Cerebellum (tissue), 4 donors: ENCODE measurements at places on chromosomes 2 and 18. TPM values are rescaled to one million over a fixed set of nuclear protein-coding genes. Genes with fewer than 3 reads are reported as not detected.

DNA sequence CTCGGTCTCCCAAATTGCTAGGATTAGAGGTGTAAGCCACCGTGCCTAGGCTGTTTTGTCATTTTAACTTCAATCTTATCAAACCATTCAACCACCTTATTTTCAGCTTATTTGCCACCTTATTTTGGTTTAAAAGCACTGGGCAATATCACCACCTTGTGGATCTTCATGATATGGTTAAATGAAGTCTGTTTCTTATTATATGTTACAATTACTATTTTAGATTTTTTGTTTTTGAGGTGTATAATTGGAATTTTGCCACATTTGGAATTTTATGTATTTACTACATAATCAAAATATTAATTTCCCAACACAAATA is 43.8 kb upstream of the SCN9A start:
- no peak for DNase-seq

- DNase-seq = no peak
Measured at GRCh38 chr2:197847651-197848401, 43.4 kb downstream of the PLCL1 start.

DNA sequence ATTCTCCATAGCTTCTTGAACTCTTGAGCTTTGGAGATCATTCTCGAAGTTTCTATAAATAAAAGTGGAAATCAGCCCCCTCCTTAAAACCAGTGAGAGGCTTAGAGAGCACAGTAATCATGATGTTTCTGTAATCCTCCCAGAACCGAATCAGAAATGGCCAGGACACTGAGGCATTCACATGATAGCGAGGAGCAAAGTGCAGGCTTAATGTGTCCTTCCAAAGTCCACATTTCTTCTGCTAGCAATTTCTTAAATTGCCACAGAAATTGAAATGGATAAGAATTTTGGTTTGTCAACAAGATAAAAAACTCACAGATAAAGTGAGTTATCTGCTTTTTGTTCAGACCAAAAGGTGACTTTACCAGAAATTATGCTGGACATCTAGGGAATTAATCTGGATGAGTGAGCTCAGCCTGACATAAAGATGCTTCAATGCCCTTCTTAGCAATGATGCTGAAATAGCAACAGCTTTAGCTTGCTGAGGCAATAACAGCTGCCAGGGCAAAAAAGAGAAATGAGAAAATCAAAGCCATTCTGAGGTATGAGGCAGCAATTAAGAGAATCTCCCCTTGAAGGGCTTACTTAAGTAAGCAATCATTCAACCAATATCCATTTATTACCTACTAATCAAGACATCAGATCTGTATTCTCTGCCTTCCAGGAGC is 82.4 kb upstream of the PHLPP1 start:
- no peak for DNase-seq

DNA sequence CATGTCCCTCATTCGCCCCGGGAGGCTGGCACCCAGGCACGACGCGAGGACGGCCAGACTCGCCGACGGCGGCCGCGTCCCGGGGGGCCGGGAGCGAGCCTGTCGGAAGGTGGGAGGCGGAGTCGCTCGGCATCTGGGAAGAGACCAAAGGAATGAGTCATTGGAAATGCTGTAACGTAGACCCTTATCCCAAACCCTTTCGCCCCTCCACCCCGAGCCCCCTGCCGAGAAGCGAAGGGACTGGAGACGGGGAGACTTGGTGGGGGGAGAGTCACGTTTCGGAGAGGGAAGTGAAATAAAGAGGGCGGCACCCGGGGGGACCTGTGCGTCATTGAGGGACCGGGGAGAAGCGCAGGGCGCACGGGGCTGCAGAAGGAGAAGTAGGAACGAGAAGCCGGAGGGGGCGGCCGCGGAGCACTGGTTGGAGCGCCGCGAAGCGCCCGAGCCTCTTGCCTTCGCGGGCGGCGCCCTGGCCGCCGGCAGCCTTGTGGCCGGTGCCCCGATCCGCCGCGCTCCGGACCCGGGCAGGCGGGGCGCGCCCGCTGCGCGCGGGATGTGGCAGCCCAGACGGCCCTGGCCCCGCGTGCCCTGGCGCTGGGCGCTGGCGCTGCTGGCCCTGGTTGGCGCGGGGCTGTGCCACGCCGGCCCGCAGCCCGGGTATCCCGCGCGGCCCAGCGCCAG is at the start of gene EMILIN2:
EMILIN2 (plus strand) TSS at position 371 of the 681 bp plus-strand sequence; CDS start at position 554, 183 bp downstream.
- DNase-seq = no peak

- no peak for DNase-seq
Measured at GRCh38 chr2:30847329-30847728, 40.1 kb upstream of the CAPN13 start.

DNA sequence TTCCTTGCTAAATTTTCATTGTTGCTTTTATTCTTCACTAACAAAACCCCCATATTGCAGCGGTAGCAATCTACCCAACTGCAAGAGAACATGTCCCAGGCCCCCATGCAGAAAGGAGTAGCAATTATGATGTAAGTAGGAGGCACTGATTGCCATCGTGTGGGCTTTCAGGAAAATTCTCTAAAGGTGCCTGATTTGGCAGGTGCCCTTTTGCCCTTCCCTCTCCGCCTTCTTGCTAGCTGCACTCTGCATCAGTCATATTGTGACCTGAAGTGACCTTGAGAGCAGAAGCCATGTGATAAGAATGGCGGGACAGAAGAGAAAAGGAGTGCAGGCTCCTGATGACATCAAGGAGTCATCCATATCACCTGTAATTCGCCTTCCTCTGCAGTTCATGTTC is 112.1 kb downstream of the NCKAP5 start:
- no peak for DNase-seq

DNA sequence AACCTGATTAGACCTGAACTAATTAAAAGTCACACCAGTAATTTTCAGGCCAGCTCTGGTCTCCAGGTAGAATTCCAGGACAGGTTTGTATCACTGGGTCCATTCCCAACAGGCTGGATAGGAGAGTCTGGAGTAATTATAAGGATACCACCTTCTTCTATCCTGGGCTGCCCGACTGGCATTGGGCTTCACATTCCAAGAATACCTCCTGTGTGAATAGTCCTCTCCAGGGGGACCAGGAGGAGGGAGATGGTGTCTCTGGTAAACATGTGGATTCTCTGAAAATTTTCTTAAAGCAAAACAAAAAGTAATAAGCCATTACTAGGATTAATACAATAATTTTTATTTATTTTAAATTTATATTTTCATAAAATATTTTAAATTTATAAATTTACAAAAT is 17.3 kb downstream of the DUSP11 start:
- no peak for DNase-seq

DNA sequence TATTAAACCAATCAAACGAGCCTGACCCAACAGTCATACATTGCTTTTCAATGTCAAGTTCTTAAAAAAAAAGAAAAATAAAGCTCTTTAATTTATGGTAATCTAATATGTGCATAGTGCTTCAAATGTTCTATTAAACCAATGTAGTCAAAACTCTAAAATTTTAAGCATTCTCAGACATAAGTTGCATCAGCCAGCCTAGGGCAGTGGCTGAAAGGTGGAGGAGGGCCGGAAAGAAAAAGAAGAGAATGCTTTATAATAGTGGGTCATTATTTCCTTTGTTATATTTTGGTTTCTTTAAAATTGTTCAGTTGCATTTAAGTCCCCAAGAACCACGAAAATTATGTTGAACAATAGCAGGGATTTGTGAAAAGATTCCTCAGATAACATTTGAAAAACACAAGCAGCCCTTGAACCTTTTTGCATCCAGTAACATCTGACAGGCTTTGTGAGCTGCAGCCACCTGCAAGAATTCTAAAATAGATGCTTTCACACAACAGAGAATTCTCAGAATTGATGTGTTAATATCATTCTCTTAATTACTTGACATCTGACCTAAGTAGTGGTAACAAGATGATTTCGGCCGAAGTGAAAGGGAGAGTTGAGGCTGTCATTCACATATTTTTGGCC is 252.1 kb downstream of the CDCA7 start:
- DNase-seq = no peak

GRCh38 chr18:58911766-58912165 is 47.1 kb downstream of the ZNF532 start:
- DNase-seq = no peak

DNA sequence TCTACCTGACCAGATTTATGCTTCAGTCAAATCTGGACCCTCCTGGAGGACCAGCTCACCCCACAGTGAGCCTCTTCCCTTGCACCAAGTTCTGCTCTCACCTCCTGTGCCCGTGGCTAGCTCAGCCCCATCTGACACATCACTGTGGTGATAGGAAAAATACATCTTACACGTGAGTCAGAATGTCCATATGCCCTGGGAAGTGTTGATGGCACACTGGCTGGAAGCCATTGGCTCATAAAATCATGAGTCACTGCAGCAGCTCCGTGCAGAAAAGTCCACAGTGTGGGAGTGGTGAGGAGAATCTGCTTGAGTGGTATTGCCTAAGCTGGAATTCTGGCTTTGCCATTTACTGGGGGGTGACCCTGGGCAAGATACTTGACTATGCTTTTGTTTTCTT is 42.6 kb upstream of the RAPGEF4 start:
- DNase-seq = peak; percentile 79

DNA sequence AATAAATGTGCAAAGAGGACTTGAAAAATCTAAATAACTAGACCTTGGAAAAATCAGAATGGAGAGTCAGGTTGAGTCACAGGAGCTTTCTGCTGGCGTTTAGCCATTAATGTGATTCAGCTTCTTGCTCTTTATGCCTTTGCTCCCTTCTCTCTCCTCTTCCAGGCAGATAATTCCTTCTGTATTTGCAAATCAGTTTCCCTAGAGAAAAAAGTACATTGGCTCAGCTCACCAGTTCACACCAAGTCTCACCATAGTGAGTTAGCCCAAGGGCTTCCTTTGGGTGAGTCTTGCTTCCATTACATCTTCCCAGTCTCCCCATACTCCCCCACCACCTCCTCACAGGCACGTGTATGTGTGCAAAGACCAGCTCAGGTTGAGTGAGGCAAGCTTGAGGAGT is 73.6 kb downstream of the CYBRD1 start:
- no peak for DNase-seq

- DNase-seq = no peak
Measured at GRCh38 chr18:57231864-57232263, 85.0 kb downstream of the BOD1L2 start.

DNA sequence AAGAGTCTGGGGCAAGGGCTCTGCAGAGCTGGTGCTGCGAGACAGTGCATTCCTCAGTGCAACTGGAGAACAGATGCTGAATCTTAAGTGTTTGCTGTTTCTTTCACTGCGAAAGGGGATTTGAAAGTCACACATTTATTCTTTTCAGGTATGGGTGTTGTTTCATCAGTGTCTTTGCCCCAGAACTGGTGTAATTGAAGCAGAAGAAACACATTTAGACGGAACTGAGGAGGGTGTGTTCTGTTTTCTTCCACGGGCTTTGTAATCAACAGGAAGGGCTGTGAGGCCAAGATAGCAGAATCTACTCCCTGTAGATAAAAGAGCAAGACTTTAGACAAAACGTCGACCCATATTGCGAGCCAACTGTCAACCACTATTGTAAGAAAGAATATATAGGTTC is 151.9 kb downstream of the EPHA4 start:
- DNase-seq = no peak

- DNase-seq = no peak
Measured at GRCh38 chr2:60764736-60765534, 8.9 kb downstream of the PAPOLG start.

DNA sequence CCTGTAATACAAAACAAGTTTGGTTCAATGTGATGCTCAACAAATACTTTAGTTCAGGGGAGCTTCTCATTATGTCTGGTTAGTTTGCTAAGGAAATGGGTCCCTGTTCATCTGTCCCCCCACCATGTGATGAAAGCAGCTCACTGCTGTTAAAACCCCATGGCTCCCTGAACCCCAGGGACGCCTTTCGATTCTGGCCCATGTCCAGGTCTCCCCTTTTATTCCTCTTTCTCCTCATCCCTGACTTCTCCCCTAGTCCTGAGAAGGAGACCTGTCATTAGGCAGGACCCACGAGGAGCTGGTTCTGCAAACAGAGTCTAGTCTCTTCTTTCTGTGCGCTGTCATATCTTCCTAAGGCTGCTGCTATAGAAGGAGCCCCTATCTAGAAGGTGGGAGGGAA is 213.3 kb upstream of the OSR1 start:
- no peak for DNase-seq

- no peak for DNase-seq
Measured at GRCh38 chr18:53219853-53220252, 879.9 kb downstream of the DCC start.

DNA sequence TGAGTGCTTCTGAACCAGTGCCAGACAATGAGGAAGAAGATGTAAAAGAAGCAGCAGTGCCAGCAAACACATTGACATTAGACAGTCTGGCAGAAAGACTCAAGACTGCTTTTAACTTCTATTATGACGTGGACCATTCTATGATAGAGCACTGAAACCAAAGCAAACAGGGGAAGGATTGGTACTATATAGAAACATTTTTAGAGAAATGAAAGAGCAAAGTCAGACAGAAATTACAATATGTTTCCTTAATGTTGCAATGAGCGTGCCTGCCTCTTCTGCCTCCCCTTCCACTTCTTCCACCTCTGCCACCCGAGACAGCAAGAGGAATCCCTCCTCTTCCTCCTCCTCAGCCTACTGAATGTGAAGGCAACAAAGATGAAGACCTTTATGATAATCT is 39.7 kb downstream of the DHX57 start:
- DNase-seq = no peak

- DNase-seq = no peak
Measured at GRCh38 chr2:96202152-96202854, 6.3 kb downstream of the STARD7 start.

- no peak for DNase-seq
Measured at GRCh38 chr2:198347946-198348345, 543.6 kb downstream of the PLCL1 start.

GRCh38 chr2:223437788-223438187 is 164.4 kb downstream of the SCG2 start:
- no peak for DNase-seq

GRCh38 chr2:84970210-84970867 is 622 bp upstream of the KCMF1 start:
- no peak for DNase-seq

GRCh38 chr2:106030287-106031268 is 163.5 kb downstream of the UXS1 start:
- peak; percentile 25 for DNase-seq

- DNase-seq = no peak
Measured at GRCh38 chr2:8121826-8122513, 559.9 kb upstream of the ID2 start.

GRCh38 chr2:57892920-57893319 is 153.7 kb upstream of the VRK2 start:
- DNase-seq = no peak

DNA sequence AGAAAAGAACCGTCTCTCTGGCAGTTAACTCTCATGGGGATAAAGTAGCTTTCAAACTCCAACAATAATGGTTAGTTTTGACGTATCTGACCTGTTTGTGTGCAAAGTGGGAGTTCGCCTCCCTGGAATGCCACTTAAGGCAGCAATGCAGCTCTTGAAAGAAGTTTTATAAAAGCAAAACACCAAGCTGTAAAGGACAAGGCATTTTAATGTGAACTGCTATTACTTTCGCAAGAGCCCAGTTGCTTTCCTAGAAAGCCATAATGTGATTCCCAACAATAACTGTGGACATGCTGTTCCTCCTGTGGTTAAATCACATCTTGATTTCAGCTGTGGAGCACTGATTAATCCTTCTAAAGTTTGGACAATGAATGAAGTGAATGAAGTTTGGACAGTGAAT is 303.7 kb downstream of the PTPRM start:
- no peak for DNase-seq

- no peak for DNase-seq
Measured at GRCh38 chr2:109182426-109182825, 53.4 kb downstream of the SH3RF3 start.

Gene SCN9A
- 69.0 TPM for total RNA-seq

Gene RNF125
- 2.5 TPM for total RNA-seq

Gene HPCAL1
- total RNA-seq = 40.8 TPM

Gene B4GALT6
- 18.0 TPM for total RNA-seq

Gene C2orf15
- 5.5 TPM for total RNA-seq

Gene ZNF385B
- 10.5 TPM for total RNA-seq

Gene DCC
- total RNA-seq = 66.4 TPM

Gene SERPINB4
- not detected for total RNA-seq

Gene ATOH8
- total RNA-seq = 13.2 TPM

Gene METTL8
- total RNA-seq = 18.0 TPM

Gene ABHD1
- total RNA-seq = 0.54 TPM
